Left renal cortex interstitium (tissue), 4 donors: ENCODE measurements at places on chromosomes 7 and 10. TPM values are rescaled to one million over a fixed set of nuclear protein-coding genes. Genes with fewer than 3 reads are reported as not detected.

RBP3 gene
- 0.17 TPM for polyA plus RNA-seq

CALML5 gene
- not detected for polyA plus RNA-seq

TMEM26 gene
- polyA plus RNA-seq, result 6.6 TPM

RADIL gene
- 2.9 TPM for polyA plus RNA-seq

ZMIZ2 gene
- 38.2 TPM for polyA plus RNA-seq

GOLGA7B gene
- 1.3 TPM for polyA plus RNA-seq

IFIT5 gene
- polyA plus RNA-seq, result 20.3 TPM

TACR2 gene
- polyA plus RNA-seq, result 0.16 TPM

PKD2L1 gene
- 0.10 TPM for polyA plus RNA-seq

PALD1 gene
- polyA plus RNA-seq, result 13.0 TPM

- DNase-seq, result no peak
Observed at GRCh38 chr7:21276471-21277035, 151.3 kb upstream of the SP4 start.

DNA sequence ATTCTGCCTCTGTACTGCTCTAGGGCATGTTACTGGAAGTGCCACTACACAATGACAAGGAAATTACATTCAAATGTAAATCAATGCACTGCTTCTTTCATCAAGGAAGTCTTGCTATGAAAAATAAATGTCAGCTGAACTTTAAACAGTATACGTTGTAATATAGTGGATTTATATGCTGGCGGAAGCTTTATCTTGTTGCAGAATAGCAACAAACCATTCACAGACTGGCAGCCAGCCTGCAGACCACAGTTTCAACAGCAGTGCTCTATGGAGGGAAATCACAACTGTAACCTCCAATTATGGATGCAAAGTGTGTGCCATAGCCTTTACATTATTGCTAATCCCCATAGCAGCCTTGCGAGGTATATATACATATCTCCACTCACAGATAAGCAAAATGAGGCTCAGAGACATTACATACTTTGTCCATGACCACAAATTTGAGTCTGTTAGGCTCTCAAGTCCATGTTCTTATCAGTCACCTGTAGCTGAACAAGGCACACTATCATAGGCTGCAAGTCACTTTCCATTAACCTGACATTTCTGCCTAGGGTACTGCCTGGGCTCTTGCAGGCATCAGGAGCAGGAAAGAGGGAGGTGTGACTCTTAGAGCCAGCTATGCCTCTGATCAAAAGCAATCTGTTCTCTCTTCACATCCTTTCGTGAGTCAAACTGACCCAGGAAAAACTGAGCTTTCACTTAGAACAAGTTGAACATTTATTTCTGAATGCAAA is 22.6 kb downstream of the COL28A1 start:
- no peak for DNase-seq

- no peak for DNase-seq
Observed at GRCh38 chr10:3497581-3497980, 287.4 kb downstream of the KLF6 start.

DNA sequence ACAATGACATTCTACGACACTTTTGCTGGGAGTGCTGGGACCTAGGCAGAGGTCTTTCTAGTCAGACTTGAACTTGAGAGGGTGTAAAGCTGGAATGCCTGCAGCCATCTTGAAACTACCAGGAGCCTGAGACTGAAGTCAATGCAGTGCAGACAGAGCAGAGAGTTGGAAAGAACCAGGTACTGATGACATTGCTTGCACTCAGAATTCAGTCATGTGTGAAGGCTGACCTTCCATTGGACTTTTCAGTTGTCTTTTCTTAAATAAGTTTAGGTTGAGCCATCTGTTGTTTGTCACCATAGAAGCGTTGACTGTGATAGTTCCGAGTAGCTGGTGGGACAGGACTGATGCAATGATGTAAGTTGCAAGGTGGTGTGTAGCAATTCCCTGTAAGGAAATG is 3.1 kb upstream of the PLPP4 start:
- no peak for DNase-seq

DNA sequence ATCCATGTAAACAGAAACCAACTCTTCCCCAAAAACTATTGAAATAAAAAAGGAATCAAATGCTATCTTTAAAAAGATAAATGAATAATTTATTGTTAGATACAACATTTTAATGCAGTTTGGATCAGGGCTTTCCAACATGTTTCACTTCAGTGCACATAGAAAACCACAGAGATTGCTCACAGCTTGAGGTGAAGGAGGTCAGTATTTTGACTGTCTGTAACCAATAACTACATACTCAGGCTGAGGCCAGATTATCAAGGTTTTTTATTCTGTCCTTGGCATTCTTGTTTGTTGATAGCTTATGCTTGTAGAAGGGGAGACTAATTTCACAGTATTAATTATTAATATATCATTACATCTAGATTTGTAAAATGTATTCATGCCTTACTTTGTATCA is 195.5 kb downstream of the PRKG1 start:
- no peak for DNase-seq

DNA sequence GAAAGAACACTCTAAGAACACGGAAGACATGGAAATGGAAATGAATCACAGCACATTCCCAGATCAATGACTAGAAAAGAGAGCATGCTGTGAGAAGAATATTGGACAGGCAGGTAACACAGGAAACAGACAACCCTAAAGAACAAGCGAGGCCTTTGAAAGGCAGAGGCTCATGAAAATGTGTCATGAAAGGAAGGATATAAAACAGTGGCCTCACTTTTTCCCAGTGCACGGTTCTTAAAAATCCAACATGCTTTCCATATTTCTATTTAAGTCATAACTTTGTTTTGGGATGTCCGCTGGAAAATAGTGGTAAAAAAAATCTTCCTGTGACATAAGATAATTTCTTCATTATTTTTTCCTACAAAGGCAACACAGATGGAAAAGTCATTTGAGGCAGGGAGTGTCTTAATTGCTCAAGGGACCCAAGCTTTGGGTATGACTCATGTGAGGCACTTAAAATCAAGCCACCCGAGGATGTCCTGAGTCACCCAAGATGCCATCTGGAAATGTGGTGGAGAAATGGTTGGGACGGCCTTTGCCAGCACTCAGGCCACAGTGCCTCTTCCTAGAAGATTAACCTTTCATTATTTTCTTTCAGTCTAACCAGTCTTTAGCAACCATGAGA is 17.0 kb downstream of the ITIH5 start:
- DNase-seq, result no peak

GRCh38 chr7:21579341-21580072 is 36.7 kb downstream of the DNAH11 start:
- no peak for DNase-seq

- DNase-seq, result no peak
Observed at GRCh38 chr7:17940951-17941431, 697 bp upstream of the SNX13 start.

DNA sequence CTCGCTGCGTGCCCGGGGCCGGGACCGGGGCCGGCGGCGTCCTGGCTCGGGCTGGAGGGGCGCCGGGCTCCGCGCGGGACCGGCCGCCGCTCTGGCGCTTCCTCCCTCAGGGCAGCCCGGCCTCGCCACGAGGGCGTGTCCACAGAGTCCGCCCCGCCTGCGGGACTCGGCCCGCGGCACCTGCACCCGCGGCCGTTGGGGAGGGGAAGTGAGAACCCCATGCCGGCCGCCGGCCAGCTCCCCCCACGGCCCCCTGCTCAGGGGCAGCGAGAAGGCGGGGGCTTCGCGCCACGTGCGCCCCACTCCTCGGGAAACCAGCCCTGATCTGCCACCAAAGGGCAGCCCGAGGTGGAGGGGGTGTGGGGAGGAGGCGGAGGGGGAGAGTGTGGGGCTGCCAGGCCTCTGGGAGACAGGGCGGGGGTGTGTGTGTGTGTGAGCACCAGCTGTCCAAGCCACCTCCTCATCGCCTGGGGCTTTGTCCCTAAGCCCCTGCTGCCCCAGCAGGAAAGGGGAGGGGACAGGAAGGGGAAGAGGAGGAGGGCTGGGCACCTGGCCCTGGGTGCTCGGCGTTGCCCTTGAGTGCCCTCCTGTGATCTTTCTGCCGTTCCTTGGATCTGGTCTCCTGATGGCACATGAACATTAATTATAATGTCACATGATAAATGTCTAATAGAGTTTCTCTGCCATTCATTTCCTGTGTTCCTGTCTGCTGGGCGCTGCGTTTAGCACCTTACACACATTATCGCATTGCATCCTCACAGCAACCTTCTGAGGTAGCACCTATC is at the start of gene PIK3AP1:
Gene PIK3AP1, minus strand, starts transcription at position 93 of the 785 bp plus-strand sequence. CDS start 120 bp downstream, outside the sequence.
- DNase-seq, result no peak

- no peak for DNase-seq
Observed at GRCh38 chr7:140212100-140212881, 35.5 kb upstream of the KDM7A start.

GRCh38 chr7:2774935-2775334 is 69.2 kb downstream of the GNA12 start:
- no peak for DNase-seq

- no peak for DNase-seq
Observed at GRCh38 chr7:25615003-25615402, 386.7 kb upstream of the NPVF start.

DNA sequence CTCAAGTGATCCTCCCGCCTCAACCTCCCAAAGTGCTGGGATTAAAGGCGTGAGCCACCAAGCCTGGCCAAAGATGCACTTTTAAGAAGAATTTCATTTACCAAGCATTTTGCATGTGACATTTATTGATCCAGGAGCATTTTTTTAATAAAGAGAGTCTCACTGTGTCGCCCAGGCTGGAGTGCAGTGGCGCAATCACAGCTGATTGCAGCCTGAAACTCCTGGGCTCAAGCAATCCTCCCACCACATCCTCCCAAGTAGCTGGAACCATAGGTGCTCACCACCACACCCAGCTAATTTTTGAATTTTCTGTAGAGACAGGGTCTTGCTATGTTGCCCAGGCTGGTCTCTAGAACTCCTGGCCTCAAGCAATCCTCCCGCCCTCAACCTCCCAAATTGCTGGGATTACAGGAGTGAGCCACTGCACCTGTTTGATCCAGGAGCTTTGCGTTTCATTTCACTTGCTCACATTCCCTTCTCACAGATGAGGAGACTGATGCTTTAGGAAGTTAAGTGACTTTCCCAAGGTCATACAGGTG is 4.4 kb upstream of the TBL2 start:
- no peak for DNase-seq

DNA sequence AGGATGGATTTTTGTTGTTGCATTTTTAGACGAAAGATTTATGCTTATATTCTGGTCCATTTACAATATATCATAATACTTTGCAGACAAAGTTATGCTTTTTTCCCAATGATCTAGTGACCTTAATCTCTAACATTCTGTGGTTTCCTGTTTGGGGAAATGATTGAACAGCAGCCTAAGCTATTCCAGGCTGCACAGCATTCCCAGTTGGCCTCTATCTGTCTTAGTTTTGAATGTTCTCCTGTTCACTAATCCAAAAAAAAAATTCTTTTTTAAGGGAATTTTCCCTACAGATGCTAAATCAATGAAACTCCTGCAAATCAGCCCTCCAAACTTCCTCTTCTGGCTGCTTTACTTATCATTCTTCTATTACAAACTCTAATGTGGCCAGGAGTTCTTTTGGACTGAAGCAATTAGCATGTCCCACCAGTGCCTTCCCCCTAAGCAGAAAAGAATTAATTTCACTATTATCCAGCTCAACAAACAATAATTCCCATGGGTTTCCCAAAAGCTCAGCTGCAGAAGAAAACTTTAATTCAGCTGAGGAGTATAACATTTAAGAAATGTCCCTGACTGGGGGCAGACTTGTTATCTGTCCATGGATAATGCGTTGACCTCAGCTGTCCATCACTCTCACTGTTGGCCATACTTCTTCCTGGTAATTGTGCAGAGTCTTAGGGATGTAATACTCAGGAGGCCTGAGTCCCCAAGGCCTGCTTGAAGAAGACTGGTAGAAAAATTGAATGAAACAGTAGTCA is 81.9 kb upstream of the TRIL start:
- no peak for DNase-seq

DNA sequence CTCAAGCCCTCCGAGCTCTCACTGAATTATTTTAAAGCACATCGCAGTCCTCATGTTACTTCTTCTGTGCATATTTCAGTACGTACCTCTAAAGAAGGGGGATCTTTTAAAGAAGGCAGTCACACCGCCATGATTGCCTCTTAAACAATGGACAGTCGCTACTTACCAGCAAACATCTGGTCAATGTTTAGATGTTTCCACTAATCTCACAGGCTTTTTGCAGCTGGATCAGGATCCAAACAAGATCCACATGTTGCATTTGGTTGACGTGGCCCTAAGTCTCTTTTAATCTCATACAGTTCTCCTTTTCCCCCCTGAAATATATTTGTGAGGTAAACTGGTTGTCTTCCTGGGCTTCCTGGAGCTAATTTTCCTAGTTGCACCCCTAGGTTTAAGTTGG is 50.0 kb downstream of the PRF1 start:
- no peak for DNase-seq
